ENCODE measurements at places on chromosomes 11 and 22. TPM values are rescaled to one million over a fixed set of nuclear protein-coding genes. Genes with fewer than 3 reads are reported as not detected.

NXPE1 gene
- not detected for total RNA-seq

CLTCL1 gene
- total RNA-seq = 8.1 TPM

LMO2 gene
- total RNA-seq = not detected

PEX26 gene
- total RNA-seq = 12.2 TPM

TCP11L1 gene
- 17.4 TPM for total RNA-seq
